ENCODE measurements at places on chromosomes 4 and X. TPM values are rescaled to one million over a fixed set of nuclear protein-coding genes. Genes with fewer than 3 reads are reported as not detected.
A peak's percentile ranks its signal among the peaks of the same experiment; 100 is the strongest.

DNA sequence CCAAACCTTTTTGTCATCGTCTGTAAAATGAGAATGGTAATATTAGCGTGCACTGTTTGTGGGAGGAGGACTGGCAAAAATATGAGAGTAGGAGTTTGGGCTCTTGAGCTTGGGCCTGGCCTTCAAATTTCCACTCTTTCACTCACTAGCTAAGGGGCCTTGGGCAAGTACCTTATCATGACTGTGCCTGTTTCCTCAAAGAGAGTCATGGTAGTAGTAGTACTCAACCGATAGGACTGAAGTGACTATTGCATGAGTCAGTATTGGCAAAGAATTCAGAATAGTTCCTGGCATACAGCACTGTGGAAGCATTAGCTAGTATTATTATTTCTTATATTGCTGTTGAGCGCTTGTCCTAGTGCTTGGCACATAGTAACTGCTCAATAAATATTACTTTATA, 16.0 kb upstream of the RBM3 start:
- DNase-seq, result peak; percentile 37

DNA sequence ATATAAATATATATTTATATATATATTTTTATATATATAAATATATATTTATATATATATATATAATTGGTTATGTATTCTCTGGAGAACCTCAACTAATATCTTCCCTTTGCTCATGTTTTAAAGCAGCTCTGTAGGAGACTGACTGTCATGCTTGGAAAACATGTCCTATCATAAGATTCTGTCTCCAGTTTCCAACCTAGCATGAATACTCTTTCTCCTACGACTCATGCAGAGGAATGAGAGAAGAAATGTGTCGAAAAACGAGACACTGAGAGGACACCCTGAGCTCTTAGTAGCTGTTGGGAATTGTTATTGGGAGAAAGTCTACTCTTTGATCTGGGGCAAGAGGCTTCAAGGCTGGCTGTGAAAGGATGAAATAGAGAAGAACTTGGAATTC, 166.5 kb upstream of the SLIT2 start:
- DNase-seq, result no peak

DNA sequence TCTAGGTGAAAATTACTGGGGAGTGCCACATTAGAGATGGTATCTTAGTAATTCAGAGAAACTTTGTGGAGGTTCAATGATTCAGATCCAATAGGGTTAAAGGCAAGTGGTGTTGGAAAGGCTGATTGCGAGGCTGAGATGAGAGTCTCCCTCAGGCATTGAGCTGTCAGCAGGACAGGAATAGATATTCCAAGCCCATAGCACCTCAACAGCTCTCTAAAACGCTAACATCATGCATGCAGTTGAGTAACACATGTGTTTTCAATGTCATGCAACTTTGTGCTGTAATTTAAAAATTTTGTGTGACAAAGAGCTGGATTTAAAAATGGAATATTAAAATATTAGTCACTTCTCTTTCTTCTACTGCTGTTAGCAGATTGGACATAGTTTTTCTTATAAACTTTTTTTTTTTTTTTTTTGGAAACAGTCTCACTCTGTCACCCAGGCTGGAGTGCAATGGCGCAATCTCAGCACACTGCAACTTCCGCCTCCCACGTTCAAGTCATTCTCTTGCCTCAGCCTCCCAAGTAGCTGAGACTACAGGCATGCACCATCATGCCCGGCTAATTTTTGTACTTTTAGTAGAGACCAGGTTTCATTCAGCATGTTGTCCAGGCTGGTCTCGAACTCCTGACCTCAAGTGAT, 173.5 kb upstream of the C1QTNF7 start:
- DNase-seq, result no peak

The RNF212 gene
- 1.8 TPM for total RNA-seq
